ENCODE measurements at places on chromosomes 11 and 22.

- no peak for DNase-seq
These were observed 122.6 kb upstream of the SORL1-AS1 start for GRCh38 chr11:121575250-121575962.

DNA sequence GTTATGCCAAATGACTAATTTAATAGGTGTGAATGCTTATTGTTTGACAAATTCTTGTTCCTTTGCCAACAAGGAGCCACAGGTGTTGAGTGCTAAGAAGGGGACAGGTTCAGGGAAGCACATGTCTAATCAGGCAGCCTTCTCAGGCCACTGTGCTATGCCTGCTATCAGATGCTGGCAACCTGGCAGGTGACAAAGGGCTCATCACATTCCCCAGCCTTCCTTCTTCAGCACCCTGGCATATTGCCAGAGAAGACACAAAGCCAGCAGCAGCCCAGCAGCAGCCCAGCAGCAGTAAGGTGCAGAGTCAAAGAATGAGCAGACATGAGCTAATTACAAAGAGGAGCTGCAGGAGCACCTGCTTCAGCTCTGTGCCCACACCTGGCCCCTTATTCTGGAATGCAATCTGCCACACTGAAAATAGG is 68.2 kb downstream of the GUCY1A2 start:
- no peak for DNase-seq

DNA sequence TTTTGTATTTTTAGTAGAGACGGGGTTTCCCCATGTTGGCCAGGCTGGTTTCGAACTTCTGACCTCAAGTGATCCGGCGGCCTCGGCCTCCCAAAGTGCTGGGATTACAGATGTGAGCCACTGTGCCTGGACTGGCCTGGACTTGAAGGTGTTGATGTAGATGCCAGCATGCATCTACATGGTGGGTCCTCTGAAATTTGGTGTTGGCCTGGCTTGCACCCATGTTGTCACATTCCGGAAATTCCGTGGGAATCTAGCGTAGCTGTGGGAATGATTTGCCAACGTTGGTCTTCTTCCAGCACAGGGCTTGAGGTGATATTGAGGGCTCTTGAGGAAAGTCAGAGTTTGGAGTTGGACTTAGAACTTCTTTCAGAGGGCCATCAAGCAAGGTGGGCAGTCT is 6.5 kb downstream of the PACS1 start:
- no peak for DNase-seq

DNA sequence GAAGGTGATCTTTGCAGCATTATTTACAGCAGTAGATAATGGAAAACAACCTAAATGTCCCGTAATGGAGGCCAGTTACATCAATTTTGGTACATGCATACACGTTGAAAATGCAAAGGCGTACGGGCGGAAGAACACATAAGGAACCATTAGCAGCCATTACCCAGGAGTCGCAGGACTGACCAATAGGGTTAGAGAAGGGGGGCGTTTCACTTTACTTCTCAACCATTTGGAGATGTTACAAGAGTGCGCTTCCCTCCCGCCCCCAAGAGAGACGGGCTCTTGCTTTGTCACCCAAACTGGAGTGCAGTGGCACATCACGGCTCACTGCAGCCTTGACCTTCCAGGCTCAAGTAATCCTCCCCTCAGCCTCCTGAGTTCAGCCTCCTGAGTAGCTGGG is 52.8 kb upstream of the SLC35C1 start:
- no peak for DNase-seq

DNA sequence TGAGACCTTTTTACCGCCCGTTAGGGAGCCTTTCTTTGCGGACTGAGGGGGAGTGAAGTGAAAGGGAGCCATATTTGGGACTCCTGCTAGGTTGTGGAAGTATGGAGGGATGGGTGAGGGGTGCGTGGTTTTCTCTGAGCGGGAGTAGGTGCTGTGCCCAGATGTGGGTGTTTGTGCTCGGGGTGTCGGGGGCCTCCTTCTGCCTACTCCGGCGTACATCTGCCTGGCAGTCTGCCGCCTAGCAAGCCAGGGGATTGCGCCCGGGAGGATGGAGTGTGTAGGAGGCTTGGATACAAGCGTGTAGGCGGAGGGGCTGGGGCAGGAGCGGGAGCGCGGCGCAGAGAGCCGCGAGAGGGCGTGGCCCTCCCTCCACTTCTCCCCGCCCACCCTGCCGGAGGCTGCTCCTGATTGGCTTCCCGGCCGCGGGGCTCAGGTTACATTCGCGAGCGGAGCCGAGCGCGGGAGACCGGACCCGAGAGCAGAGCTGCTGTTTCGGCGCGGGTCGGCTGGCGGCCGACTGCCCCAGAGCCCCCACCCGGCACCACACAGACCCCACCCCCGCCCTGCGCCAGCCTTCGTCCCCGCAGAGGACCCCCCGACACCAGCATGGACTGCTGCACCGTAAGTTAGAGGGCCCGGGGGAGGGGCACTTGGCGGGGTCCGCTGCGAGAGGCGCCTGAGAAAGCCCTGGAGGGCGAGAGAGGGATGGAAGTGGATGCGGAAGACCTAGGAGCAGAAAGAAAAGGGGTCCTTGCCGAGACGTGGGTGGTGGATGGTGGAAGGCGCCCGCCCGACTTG is at the start of gene NRGN:
Gene NRGN, plus strand, starts transcription at position 464 of the 798 bp plus-strand sequence. Its CDS starts 143 bp downstream, at position 607.
- DNase-seq = peak; percentile 74

DNA sequence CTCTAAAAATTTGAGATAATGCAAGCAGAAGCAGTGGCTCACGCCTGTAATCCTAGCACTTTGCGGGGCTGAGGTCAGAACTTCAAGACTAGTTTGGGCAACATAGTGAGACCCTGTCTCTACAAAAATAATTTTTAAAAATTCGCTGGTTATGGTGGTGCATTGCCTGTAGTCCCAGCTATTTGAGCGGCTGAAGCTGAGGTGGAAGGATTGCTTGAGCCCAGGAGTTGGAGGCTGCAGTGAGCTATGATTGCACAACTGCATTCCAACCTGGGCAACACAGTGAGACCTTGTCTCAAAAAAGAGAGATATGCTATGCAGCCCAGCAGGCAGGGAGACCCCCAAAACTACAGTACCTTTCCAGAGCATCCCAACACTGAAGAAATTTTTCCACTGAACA is 2.3 kb downstream of the CTSC start:
- DNase-seq = no peak

- DNase-seq = no peak
These were observed 1.2 kb downstream of the DDX6 start for GRCh38 chr11:118789501-118790356.

- no peak for DNase-seq
These were observed 619.0 kb downstream of the OPCML start for GRCh38 chr11:132913295-132913694.

GRCh38 chr22:46551321-46551720 is 13.9 kb upstream of the CELSR1 start:
- no peak for DNase-seq

- no peak for DNase-seq
These were observed 132.0 kb downstream of the FAM181B start for GRCh38 chr11:82601711-82602110.

DNA sequence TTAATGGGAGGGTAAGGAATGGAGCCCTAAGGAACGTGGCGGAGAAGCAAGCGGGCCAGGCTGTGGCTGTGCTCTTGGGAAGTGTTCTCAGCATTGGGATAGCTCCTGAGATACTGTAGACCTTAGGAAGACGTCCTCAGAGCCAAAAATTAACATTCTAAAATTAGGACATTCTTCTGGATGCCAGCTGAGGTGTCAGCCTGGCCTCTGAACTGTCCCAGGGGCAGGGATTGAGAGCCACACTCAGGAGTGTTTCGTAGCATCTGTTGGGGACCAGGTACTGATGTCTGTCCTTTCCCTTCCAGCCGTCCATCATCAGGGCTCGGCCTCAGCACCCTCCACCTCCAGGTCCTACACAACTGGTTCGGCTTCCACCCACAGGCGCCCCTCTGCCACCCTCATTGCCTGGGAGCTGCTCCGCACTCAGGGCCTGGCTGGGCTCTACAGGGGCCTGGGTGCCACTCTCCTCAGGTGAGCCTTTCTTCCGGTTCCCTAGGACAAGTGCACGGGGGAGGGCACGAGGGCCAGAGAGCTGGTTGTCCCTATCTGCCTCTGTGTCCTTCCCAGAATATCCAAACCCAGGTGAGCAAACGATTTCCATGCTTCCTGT is 23.6 kb downstream of the SLC25A18 start:
- DNase-seq = no peak

DNA sequence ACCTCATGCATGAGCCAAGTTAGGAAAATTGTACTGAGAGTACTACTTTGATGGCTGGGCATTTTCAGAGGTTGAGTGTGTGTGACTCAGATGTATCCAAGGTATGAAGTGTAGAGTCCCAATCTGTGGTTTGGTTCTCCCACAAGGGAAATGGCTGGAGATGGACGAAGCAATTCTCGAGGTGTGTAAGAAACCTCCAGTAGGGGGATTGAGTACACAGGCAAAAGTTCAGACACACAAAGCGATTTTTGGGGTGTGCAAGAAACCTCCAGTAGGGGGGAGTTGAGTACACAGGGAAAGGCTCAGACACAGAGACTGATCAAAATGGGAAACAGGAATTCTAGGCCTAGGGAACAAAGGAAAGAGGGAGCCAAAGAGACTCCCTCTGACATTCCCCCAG is 1536.3 kb downstream of the FAM181B start:
- DNase-seq = no peak

DNA sequence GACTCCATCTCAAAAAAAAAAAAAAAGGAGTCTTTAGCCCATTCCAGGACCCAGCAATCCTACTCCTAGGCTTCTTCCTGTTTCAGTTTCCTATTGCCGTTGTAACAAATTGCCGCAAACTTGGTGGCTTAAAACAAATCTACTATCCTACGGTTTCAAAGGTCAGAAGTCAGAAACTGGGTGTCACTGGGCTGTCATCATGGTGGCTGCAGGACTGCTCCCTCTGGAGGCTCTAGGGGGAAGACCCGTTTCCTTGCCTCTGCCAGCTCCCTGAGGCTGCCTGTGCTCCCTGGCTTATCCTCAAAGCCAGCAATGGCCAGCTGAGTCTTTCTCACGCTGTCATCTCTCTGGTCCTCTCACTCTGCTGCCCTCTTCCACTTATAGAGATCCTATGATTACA is 8.7 kb upstream of the DAGLA start:
- no peak for DNase-seq

- DNase-seq = no peak
These were observed 278.9 kb upstream of the NARS2 start for GRCh38 chr11:78853521-78853920.

DNA sequence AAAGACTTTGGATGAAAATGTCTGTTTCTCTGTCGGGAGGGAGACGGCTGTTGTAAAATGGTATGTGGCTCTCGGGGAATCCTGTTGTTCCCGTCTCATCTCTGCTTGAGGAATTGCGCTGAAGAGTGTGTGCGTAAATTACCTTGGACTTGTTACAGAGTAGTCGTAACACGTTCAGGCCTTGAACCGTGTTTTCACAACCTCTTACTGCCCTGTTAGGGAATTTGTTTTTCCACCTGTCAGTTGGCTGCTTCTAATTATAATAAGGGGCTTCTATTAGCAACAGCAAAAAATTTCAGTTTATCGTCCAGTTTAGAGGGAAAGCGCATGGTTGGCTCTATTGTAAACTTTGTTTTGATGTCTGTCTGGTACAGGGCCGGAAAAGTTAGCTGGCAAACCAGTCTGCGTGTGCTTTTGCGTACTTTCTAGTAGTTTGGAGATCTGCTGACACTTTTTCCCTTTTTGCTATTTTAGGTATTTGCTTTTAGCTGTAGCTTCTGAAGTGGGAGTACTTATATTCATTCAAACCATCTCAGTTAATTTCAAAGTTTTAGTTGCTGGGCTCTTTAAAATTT is 1.5 kb downstream of the HIPK3 start:
- no peak for DNase-seq

GRCh38 chr11:47148903-47149531 is 27.7 kb downstream of the ARFGAP2 start:
- DNase-seq = no peak

GRCh38 chr11:74927496-74927895 is 21.4 kb downstream of the XRRA1 start:
- DNase-seq = no peak

DNA sequence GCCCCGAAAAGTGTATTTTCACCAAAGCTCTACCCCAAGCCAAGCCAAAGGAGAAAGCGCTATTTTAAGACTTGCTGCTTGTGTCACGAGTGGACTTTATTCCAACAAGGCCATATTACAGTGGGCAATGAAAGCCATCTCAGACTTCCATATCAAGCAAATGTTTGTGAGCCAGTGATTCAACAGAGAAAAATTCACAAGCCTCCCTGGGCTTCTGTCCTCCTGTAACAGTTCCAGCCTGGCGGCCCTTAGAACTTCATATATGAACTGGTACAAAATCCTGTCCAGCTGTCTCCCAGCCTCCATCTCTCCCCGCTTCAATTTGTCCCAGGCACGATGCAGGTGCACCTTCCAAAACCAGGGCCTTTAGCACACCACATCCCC is 11.2 kb downstream of the LARGE1 start:
- no peak for DNase-seq

DNA sequence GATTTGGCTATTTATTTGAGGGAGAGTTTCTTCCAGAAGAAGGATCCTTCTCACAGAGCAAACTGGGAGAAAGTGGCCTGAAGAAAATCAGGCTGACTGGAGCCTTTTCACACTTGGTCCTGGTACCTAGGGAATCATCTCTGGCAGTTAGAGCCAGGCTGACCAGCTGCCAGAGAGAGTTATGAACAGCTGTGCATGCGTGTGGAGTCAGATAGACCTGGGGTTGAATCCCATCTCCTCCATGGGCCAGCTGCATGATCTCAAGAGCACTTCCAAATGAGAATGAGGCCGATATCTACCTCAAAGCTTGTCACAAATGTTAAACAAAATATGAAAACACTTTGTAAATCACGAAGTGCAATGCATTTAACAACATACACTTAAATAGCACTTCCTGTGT is 390.0 kb downstream of the TENM4 start:
- DNase-seq = no peak

GRCh38 chr11:125164422-125165110 is at the start of gene PKNOX2:
Gene PKNOX2 (plus strand): TSS chr11:125164751. CDS start chr11:125351306, 186,555 bp downstream.
- DNase-seq = peak; percentile 47
